Tongue (tissue), 3 donors: ENCODE measurements at places on chromosomes 7 and 10. TPM values are rescaled to one million over a fixed set of nuclear protein-coding genes. Genes with fewer than 3 reads are reported as not detected.

DNA sequence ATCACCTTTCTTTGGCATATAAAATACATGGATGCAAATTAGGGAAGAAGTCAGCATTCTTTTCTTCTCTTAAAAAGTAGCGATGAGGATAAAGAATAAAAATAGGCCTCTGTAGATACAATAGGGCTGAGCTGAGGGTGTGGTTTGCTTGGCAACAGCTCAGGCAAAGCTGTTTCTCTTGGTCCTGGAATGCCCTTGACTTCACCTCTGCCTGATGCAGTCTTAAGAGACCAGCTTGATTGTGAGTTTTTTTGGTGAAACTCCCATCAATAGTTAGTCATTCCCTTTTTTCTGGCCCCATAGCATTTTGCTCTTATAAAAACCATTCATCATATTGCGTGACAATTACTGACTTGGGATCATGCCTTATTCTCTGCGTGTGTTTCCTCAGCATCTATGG, 42.1 kb upstream of the MKLN1 start:
- DNase-seq = no peak

- no peak for DNase-seq
Observed at GRCh38 chr7:91636129-91636724, 244.3 kb downstream of the MTERF1 start.

Gene CH25H
- 0.21 TPM for total RNA-seq

DNA sequence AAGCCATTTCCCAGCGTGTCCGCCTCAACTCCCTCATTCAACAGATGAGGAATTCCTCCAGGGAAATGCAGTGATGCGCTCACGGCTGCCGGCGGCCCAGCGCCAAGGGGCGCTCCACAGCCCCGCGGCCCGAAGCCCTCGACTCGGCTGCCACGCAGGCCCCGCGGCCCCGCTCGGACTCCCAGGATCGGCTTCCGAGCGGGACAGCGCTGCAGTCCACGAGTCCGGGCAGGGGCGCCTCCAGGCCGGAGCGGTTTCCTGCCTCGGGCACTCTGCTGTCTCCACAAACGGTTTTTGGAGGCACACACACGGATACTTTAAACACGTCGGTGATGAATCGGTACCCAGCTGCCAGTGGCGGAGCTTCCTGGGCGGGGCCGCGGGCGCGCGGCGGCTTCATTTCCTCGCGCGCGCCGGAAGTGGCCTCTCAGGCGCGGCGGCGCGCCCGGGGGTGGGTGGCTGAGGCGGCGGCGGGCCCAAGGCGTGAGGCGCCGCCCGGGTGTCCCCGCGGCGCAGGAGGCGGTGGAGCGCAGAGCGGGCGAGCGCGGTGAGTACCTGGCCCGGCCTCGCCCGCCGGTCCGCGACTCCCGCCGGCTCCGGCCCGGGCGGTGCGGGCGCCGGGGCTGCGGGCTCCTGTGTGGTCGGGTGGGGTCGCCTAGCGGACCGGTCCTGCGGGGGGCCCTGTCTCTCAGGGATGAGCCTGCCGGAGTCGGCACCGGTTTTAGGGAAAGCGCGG, at the start of gene CSGALNACT2:
Gene CSGALNACT2 (plus strand): TSS at position 425 of the 736 bp plus-strand sequence. CDS start 16,705 bp downstream, outside the sequence.
- peak; percentile 95 for DNase-seq

GRCh38 chr10:127977357-127978009, 70.6 kb downstream of the PTPRE start:
- peak; percentile 45 for DNase-seq

- DNase-seq = no peak
Observed at GRCh38 chr7:79217468-79217867, 236.0 kb downstream of the MAGI2 start.

- DNase-seq = no peak
Observed at GRCh38 chr10:71211775-71212317, 524 bp upstream of the UNC5B start.

Gene RUFY2
- total RNA-seq = 26.1 TPM
